Pulmonary artery endothelial cell (primary cell): ENCODE measurements at places on chromosomes 2 and 18.

GRCh38 chr2:240922982-240923537 is 16.9 kb downstream of the CROCC2 start:
- DNase-seq, result no peak

DNA sequence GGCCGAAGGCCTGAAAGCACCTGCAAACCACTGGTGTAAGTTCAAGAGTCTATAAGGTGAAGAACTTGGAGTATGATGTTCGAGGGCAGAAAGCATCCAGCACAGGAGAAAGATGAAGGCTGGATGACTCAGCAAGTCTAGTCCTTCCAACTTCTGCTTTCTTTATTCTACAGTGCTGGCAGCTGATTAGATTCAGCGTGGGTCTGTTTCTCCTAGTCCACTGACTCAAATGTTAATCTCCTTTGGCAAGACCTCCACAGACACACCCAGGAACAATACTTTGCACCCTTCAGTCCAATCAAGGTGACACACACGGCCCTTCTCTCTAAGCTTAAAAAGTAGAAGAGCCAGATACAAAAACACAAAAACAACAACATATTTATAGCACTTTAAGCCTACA is 43.4 kb downstream of the NMS start:
- DNase-seq, result no peak

DNA sequence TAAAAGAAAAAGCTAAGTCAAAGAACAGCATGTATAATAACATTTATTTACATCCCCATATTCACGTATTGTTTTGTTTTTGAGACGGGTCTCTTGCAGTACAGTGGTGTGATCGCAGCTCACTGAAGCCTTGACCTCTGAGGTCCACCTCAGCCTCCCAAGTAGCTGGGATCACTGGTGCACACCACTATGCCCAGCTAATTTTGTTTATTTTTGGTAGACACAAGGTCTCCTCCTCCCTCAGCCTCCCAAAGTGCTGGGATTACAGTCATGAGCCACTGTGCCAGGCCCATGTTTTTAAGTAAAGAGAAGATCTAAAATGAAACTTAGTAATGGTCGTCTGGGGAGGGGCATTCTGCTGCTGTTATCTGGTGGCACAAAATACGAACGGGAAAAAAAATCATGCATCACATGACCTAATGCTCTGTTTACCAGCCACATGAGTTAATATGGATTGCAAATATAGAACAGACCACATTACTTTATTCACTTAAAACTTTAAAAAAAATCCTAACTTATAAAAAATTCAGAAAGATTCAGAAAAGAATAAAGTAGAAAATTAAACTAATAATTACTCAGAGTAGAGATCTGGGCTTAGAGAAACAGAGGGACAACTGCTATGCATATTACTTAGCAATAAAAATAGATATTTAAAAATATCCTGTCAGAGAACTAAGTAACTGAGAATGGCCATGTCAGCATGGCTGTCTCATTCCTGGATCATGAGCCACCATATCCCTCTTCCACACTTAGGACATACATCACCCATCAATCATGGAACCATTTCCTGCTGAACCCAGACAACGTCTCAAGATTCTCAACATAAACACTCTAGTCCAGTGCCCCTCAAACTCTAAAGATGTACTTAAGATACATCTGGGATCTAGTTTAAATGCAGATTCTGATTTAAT is 7.3 kb downstream of the MMADHC start:
- no peak for DNase-seq

GRCh38 chr2:44100351-44100750 is 68.3 kb upstream of the PPM1B start:
- DNase-seq, result peak; percentile 22

- DNase-seq, result no peak
Measured at GRCh38 chr18:75157851-75158250, 51.1 kb downstream of the PTGR3 start.

GRCh38 chr18:26546170-26546874 is 2.0 kb downstream of the KCTD1 start:
- DNase-seq, result no peak

GRCh38 chr2:108947271-108947907 is 41.6 kb downstream of the EDAR start:
- no peak for DNase-seq

GRCh38 chr2:154386186-154386585 is 312.3 kb upstream of the KCNJ3 start:
- no peak for DNase-seq

DNA sequence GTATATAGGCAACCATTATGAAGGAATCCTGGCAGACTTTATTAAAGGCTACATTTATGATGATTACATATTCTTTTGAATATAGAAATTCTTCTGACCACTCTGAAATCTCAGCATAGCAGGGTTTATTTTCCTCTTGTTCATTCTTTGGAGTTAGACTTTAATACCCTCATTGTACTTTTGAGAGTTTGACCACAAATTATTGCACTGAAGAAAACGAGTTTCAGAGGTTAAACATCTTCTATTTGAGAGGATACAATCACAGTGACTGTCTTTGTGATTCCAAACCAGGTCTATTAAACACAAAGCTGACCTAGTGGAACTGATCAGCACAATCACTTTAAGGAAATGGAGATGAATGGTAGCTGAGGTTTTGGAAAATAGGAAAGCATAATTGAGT is 71.3 kb downstream of the XIRP2 start:
- no peak for DNase-seq

DNA sequence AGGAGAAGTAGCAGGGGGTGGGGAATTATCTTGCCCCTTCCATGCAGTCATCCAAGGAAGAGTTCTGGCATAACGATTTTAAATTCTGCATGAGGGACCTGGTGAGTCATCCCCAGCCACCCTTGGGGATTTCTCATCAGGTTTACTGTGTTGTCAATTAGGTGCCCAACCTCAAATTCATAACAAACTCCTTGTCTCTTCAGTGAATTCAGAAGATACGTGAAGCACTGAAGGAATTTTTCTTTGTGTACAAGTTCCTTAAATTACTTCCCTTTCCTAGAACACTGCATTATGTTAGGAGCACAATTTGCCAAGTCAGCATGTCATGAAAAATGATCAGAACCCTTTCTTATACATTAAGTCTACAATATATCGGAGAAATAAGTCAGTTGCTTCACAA is 70.8 kb upstream of the NOSTRIN start:
- DNase-seq, result no peak

GRCh38 chr2:178280244-178280852 is 86.0 kb downstream of the OSBPL6 start:
- peak; percentile 26 for DNase-seq

DNA sequence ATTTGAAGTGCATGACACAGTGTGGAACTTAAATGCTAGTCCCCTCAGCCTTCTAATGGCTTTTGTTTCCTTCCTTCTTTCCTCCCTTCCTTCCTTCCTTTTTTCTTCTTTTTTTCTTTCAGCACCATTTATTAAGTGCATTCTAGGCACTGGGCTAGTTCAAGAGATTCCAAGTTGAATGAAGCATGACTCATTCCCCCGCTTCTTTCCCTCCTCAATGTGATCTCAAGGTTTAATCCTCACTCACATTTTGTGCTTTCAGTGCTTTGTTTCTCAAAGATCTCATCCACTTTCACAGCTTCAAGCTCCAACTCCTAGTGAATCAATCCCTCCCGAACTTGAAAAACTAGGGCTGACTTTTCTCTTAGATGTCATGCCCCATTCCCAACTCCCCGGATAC is 90.1 kb downstream of the LBH start:
- no peak for DNase-seq

- DNase-seq, result no peak
Measured at GRCh38 chr2:96604104-96604503, 34.0 kb downstream of the KANSL3 start.

DNA sequence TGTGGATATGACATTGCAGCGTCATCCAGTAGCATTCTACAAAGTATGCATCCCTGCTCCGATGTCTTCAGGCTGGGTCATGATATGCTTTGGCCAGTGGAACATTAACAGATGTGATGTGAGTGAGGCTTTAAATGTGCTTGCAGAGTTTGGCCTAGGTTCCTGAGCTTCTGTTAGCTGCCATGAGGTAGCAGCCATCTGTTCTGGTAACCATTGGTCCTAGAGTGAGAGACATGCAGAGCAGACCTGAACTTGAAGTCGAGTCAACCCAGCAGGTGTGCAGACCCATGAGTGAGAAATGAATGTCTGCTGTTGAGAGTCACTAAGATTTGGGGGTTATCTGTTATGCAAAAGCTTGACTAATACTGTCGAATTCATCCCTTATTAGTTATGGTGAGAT is 73.8 kb upstream of the NABP1 start:
- DNase-seq, result no peak

GRCh38 chr2:69216535-69217332 is 170.3 kb downstream of the GFPT1 start:
- no peak for DNase-seq

DNA sequence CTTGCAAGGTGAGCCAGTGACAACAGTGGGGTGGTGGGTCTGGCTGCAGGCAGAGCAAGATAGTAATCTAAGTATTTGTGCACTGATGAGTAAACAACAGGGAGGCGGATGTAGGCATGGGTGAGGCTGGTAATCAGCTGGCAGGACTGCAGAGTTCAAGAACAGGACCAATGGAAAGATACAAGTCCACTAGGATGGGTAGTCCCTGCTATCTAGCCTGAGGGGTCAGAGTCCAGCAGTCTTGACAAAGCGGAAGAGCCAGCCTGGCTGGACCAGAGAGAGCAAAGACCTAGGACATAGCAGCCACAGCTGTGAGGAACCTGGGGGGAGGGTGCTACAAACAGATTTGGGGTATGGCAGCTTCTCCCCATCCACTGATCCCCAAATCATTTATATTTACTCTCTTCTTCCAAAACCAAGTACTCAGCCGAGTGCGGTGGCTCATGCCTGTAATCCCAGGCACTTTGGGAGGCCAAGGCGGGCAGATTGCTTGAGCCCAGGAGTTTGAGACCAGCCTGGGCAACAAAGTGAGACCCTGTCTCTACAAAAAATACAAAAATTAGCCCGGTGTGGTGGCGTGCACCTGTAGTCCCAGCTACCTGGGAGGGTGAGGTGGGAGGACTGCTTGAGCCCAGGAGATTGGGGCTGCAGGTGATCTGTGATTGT is 25.9 kb downstream of the VIL1 start:
- no peak for DNase-seq

DNA sequence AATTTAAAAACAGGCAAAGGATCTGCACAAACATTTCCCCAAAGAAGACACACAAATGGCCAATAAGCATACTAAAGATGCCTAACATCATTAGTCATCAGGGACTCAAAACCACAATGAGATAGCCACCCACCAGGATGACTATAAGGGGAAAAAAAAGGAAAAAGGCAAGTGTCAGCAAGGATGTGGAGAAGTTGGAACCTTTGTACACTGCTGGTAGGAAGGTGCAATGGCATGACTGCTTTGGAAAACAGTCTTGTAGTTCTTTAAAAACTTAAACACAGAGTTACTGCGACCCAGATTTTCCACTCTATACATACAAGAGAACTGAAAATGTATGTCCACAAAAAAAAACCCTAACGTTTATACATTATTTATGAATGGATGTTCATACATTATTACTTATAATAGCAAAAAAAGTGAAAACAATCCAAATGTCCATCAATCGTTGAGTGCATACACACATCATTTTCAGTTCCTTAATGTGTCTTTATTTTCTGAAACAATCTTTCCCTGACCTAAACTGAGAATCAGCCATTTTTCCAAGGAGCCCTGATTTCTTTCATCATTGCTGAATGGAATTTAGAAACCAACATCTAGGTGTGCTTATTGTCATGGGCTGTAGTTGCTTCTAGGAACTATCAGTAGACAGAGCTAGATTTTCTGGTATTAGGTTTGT is 64.7 kb upstream of the TLK1 start:
- peak; percentile 2 for DNase-seq

GRCh38 chr2:19753818-19754217 is 148.0 kb downstream of the TTC32 start:
- DNase-seq, result no peak

DNA sequence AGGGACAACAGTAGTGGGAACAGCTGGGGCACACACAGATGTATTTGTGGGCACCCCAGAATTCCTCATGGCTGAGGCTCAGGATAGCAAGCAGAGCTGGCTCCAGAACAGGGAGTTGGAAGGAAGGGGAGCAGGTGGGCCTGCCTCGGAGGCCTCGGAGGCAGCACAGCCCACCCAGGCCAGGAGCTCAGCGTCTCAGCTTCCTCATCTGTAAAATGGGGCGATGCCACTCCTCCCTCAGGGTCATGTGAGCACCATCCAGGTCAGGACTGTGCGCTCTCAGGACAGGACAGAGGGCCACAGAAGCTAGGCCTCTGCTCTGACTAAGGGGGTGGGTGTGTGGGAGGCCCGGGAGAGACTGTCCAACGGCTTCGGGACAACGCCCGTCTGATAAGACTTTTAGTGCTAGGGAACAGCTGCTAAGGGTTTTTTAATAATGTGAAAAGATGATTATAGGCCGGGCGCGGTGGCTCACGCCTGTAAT is 106.2 kb downstream of the HDAC4 start:
- no peak for DNase-seq

DNA sequence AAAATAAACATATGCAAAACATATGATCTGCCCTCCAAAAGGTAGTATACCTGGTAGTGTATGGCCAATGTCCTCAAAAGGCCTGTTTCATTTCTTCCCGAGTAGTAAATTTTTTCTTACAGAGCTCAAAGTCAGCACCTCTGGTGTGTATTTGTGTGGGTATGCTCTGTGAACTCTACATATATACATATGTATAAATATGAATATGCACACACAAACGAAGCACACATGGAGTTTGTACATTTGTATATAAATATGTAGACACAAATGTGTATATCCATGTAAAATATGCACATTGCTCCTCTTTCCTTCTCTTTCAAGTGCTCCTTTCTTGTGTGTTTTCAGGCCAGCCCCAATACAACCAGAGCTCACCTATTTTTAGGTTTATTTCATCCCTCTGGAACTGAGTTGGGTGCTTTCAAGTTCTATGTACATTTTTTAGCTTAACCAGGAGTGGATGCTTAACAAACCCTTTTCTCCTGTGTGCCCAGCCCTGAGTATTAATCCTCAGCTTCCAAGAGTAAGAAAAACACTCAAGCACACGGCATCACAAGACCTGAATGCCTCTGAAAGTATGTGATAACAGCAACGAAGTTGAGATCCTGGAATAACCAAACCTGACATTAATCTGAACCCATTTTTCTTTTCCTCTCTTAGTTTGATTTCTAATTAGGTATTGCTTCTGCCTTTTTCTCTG is 12.2 kb upstream of the GALNT5 start:
- no peak for DNase-seq

DNA sequence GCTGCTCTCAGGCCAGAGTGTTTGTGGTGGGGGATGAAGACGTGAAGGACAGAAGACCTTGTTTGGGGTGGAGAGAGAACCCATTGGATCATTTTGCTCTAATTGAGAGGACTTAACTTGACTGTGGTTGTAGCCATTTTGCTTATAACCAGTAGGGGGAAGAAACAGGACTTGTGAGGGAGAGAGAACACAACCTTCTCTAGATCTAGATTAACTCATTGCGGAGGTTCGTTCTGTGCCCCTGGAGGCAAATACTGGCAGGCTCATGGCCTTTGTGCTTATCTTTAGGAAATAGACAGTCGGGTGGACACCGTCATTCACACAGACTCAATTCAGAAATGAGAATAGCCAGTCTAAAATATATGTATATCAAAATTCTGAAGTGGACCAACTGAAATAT is 147.0 kb upstream of the LHCGR start:
- DNase-seq, result no peak
